ENCODE measurements at places on chromosomes 2 and 18. TPM values are rescaled to one million over a fixed set of nuclear protein-coding genes. Genes with fewer than 3 reads are reported as not detected.

- peak; percentile 79 for DNase-seq
Observed at GRCh38 chr2:10269711-10270610, 32.7 kb upstream of the HPCAL1 start.

DNA sequence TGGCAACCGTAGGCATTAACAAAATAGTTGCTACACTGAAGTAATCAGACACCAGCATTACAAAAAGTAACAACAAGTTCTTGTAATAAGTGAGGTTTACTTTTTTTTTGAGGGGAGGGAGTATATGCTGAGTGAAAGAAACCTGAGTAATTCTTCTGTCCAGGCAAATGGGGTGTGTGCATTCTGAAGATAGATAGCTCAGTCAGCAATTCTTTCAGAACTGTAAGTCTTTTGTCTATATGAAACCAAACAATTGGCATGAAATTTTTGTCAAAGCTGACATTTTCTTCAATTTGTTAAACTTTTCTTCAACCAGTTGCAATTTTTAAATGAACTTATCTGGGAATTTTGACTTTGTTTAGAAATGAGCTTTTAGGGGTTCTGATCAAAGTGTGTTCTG is 208.1 kb upstream of the THSD7B start:
- no peak for DNase-seq

GRCh38 chr2:31428001-31428418 is 13.5 kb upstream of the XDH start:
- no peak for DNase-seq

DNA sequence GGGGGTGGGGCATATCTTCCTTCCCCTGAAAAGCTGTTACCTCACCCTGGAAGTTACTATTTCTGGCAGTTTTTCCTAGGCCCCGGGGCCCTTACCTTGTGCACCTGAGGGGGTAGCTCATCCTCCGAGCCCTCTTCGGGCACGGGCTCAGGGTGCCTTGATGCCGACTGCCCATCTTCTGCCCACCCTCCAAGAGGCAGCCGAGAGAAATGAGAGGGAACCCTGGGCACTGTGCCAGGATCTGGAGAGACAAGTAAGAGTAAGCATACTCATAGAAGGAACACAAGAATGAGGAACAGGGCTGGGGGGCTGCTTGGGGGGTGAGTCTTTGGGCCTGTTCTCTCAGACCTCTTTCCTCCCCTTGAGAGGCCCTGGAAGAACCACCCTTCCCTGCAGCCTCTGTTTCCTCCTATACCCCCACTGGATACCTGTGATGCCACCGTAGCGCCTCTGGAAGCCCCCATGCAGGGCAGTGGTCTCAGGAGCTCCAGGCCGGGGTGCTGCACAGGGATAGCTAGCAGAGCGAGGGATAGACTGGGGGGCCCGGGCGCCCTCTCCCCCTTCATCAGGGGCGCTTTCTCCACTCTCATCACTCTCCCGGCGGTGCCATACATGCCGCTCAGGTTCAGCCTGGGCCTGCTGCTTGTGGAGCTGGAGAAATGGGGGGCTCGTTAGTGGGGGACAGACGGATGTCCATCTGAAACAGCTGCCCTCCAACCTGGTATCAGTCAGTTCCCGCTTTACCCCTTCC is 2.1 kb upstream of the ABCB6 start:
- DNase-seq, result no peak

- no peak for DNase-seq
Observed at GRCh38 chr2:164146441-164146840, 410.6 kb upstream of the FIGN start.

DNA sequence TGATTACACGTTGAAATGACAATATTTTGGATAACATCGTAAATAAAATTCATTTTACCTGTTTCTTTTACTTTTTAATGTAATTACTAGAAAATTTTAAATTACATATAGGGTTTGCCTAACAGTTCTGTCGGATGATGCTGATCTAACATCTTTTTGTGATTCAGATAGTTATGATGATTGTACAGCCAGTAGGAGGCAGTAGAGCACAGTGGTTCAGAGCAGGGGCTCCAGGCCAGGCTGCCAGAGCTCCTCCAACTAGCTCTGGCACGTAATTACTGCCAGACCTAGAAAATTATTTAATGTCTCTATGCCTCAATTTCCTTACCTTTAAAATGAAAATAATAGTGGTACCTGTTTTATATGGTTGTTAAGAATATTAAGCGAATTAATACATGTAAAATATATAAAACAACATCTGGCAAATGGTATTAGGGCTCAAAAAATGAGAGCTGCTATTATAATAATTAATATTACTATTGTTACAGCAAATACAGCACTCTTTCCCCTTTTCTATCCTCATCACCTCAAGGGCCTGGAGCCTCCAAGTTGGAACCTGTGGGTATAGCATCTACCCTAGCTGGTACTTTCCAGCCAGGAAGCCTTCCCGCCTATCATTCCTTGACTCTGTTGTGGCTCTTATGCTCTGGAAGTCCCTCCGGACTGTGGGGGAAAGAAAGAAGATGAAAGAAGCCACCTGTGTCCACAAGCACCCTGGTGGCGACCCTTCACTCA is 47.7 kb upstream of the PLA2R1 start:
- peak; percentile 68 for DNase-seq

- no peak for DNase-seq
Observed at GRCh38 chr2:107542314-107542740, 284.4 kb upstream of the RGPD4 start.

- DNase-seq, result no peak
Observed at GRCh38 chr2:191352536-191352935, 107.3 kb downstream of the MYO1B start.

DTNA gene
- 53.4 TPM for total RNA-seq

C2orf15 gene
- total RNA-seq, result 5.8 TPM

Measured in mucosa of gallbladder (tissue), 1 donor.